ENCODE measurements at places on chromosomes 3 and 15.

GRCh38 chr3:114668099-114668498, 374.3 kb downstream of the TIGIT start:
- DNase-seq: no peak

- DNase-seq: no peak
These were observed 208.3 kb downstream of the TBC1D2B start for GRCh38 chr15:77869021-77869895.

DNA sequence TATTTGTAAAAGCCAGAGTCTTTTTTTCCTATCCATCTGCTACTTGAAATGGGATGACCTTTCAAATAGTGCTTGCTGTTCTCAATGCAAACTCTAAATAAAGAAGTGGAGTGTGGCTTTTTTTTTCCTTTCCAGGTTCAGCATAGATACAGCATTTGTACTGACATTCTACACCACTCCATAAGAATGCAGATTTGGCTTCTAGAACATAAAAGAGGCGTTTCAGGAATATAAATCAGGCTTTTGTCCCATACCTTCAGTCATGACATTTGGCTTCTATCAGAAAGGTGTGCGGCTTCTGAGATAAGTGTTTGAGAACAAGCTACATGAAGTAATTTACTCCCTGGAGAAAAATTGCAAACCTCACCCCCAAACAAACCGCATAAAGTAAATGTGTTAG, 553.1 kb downstream of the FHIT start:
- DNase-seq: no peak

DNA sequence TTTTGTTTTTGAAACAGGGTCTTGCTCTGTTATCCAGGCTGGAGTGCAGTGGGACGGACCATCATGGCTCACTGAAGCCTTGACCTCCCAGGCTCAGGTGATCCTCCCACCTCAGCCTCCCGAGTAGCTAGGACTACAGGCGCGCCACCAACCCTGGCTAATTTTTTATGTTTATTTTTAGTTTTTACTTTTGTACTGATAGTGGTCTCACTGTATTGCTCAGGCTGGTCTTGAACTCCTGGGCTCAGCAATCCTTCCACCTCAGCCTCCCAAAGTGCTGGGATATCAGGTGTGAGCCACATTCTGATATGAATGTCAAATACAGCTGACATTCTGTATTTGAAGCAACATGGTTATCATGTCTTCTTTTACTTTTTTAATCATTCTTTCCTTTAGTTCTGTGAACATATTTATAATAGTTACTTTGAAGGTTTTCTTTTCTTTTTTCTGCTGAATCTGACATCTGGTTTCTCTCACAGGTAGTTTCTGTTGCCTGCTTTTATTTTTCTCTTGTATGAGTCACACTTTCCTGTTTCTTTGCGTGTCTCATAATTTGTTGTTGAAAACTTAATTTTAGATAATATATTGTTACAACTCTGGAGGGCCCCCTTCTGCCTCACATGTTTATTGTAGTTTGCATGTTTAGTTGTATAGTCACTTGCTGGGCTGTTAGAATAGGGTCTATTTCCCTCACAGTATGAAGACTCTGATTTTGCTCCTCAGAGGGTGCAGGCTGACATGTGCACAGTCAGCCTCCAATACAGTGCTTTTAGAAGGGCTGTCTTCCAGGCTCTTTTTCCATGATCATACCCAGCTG, 8.4 kb upstream of the CNTN4 start:
- no peak for DNase-seq

DNA sequence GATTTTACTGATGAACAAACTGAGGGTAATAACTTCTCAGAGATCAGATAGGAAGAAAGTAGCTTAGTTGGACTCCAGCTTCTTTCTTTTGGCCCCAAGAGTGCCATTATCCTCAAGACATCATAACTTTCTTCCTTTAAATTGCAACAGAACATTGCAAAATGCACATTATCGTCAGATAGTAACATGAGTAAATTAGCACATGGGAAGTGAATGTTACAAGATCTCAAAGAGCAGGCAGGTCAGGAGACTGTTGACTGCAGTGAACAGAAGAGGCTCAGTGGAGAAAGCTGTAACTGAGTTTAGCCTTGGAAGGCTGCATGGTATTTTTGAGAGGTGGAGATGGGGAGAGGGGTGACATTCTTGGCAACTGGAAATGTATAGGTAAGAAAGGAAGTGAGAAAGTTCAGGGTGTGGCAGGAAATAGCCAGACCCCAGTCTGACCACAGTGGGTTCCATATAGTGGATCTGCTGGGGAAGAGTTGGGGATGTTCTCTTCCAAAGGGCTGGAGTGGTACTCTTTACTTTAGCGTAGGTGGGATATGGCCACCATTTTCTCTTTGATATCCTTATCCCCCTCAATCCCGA, 307.7 kb downstream of the RPLP1 start:
- DNase-seq: no peak

DNA sequence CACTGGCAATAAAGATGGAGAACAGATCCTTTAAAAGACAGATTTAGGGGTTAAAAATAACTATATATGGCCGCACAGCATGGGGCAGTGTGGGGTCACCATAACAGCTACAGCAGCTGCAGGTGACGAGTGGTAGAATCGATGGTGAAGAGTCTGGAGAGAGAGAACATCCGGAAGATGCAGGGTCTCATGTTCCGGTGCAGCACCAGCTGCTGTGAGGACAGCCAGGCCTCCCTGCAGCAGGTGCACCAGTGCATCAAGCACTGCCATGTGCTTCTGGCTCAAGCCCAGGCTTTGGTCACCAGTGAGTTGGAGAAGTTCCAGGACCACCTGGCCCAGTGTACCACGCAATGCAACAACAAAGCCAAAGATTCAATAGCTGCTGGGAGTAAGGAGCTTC, 93.7 kb upstream of the IMPG2 start:
- DNase-seq: no peak

DNA sequence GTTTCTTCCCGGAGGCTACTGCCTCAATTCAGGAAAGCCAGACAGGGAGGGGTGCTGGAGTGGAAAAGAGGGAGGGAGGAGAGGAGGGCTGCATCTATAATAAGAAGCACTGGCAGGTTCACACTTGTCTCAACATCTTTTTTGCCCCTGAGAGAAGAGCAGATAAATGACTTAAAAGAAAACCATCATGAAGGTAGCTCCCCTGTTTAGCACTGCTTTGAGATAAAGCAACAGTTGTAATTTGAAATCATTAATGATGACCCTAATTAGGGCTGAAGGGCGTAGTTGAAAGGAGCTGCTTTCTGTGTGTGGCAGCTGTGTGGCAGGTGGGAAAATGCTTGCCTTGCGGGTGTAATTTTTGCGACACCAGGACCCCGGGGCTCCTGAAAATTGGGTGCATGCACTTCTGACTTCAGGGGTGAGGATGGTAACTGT, 222.8 kb upstream of the IL12A start:
- no peak for DNase-seq

DNA sequence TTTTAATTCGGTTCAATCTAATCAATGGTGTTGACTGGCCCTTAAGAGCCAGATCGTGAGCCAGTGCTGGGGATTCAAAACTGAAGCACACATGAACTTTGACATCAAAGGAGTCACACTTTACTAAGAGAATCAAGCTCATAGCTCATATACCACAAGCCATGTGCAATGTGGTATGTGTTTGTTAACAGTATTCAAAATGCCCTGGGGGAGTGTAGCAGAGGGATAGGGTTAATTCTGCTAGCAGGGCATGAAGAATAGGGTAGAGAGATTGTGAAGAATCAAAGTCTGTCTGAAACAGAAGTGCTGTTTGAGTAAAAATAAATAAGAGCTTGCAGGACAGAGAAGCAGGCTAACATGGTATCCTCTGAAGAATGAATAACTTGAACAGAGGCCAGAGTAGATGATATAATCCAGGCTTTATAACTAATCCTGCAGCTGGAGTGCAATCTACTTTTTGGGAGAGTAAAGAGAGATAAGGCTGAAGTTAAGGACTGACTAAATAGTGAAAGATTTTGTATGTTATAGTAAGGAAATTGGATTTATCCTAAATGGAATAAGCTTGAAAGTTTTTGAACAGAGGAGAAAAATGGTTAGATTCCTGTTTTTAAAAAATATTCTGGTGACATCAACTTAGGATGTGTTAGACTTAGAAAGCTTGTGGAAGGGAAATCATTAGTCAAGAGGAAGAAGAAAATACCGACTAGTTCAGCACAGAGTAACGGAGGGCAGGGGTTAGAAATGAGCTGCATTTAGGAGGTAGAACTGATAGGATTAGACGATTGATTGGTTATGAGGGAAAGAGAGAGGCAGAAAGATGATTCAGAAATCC, 292.0 kb downstream of the NFKBIZ start:
- DNase-seq: no peak

DNA sequence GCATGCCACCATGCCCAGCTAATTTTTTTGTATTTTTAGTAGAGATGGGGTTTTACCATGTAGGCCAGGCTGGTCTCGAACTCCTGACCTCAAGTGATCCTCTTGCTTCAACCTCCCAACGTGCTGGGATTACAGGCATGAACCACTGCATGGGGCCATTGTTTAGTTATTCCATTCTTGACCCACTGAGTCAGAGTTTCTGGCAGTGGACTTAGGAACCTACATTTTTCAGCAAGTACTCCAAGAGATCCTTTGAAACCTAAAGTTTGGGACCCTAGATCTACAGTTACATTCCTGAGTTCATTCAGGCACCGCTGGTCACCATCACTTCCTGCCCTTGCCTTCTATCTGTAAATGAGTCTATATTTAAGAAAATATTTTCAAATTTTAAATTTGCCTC, 1.4 kb upstream of the TNFSF10 start:
- DNase-seq: no peak

- DNase-seq: no peak
These were observed at the start of gene CFAP100 for GRCh38 chr3:126394179-126394976. Gene CFAP100 (plus strand): TSS chr3:126394909. CDS start chr3:126396001, 1,092 bp downstream.

GRCh38 chr3:31550452-31551251, 17.9 kb downstream of the STT3B start:
- DNase-seq: no peak

DNA sequence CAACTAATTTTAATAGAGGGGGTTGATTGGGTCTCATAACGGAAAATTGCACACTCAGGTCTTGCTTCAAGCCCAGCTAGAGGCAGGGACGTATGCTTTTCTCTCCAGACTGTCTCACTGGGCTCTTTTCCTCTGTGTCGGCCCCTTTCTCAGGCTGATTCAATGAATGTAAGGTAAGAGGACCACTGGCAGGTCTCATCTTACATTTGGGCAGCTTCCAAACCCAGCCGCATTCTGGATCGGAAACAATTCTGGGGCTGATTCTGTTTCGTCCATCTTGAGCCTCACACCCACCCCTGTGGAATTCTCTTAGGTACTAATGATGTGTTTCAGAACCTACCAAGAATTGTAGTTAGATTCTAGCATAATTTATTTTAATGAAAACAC, 40.7 kb downstream of the TMEM212 start:
- no peak for DNase-seq

- no peak for DNase-seq
These were observed 339.0 kb upstream of the NR2E3 start for GRCh38 chr15:71471347-71471746.

GRCh38 chr3:197734667-197735318, 1.9 kb downstream of the RUBCN start:
- no peak for DNase-seq
